ENCODE measurements at places on chromosomes 12 and 14.

DNA sequence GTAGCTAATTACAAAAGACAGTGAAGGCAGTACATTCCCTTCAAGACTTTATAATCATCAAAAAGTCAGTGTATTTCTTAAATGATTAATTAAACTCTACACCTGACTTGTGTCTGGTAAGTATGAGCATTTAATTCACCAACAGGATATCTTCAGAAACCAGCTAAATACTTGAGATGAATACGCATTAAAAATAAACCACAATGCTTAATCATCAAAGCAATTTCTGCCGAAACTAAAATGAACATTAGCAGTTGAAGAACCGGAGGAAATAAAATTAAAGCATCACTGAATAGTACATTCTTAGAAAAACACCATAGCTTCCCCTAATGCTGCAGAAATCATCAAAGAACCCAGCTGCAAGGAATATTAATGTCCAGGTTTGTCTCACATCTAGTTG lies 32.7 kb downstream of the SLC25A21 start:
- DNase-seq, result no peak

DNA sequence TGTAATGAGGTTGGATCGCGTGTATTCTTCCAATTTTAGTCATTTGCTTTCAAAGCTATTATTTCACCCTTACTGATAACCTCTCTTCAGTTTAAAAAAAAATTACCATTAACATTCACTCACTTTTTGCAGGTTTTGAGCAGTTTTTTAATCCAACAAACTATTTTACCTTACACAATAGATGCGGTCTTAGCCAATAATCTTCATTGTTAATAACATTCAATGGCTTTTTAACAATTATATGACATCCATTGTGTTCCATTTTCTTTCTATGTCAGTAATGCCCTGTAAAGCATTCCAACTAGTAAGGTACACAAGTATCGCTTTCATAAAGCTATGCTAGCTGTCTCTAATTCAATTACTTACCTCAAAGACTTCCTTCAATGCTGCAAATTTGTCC lies 18.9 kb upstream of the OTX2 start:
- no peak for DNase-seq

DNA sequence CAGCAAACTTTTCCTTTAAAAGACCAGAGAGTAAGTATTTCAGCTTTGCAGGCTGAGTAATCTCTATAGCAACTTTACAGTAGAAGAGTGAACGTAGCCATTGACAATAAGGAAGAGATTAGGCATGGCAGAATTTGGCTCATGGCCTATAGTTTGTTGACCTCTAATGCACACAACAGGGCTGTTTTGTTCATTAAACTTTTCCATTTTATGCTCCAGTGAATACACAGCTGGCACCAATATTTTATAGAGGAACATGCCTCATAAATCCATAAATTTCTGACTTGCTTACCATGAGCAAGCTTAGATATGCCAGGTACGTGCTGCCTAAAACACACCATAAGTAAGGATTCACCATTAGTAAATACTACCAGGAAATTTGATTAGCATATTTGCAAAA lies 609.0 kb upstream of the STXBP6 start:
- DNase-seq, result no peak

DNA sequence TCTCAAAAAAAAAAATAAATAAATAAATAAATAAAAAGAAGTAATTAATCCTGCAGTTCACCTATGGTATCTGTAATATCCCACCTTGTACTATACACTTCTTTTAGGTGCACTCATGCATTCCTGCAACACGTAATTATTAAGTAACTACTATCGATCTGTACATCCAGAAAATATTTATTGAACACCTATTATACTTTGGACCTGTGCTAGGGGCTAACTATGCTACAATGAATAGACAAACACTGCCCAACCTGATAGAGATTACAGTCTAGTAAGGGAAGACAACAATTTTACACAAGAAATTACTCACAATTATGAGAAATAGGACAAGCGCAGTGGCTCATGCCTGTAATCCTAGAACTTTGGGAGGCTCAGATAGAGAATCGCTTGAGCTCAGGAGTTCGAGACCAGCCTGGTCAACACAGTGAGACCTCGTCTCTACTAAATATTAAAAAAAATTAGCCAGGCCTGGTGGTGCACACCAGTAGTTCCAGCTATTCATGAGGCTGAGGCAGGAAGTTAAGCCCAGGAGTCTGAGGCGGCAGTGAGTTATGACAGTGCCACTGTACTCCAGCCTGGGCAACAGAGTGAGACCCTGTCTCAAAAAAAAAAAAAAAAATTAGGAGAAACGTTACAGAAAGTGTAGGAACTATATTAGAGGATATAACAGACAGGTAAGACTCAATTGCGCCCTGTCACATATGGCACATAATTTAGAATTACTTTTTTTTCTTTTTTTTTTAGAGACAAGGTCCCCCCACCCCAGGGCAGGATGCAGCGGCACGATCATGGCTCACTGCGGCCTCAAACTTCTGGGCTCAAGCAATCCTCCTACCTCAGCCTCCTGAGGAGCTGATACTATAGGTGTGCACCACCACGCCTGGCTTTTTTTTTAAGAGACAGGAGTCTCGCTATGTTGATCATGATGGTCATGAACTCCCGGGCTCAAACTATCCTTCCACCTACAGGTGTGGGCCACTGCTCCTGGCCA lies 1.2 kb downstream of the NRDE2 start:
- no peak for DNase-seq

- peak; percentile 57 for DNase-seq
Observed at GRCh38 chr14:99389174-99389826, 91.4 kb downstream of the SETD3 start.

DNA sequence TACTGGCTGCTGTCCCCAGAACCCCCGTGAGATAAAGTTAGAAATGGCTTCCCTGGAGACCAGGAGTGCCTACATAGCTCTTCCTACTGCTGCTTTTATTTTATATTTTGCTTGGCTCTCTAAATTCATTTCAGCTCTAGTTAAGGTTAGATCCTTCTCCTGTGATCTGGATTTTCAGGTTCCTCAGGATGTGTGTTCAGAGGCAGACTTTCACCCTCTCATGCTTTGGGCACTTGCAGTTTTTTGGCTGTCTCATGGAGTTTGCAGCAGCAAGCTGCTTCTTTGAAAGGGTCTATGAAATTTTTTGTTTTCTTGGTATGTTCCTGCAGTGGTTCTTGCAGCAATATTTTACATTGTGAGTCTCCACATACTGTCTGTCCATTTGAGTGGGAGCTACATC lies 93.3 kb downstream of the ATP23 start:
- no peak for DNase-seq

DNA sequence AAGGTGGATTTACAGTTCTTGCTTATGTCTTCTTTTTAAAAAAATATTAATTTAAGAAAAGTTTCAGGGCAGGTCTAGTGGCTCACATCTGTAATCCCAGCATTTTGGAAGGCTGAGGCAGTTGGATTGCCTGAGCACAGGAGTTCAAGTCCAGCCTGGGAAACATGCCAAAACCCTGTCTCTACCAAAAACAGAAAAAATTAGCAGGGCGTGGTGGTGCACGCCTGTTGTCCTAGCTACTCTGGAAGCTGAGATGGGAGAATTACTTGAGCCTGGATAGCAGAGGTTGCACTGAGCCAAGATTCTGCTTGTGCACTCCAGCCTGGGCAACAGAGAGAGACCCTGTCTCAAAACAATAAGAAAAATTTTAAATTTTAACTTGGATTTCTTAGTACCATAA lies 5.4 kb upstream of the TAS2R46 start:
- DNase-seq, result peak; percentile 23

DNA sequence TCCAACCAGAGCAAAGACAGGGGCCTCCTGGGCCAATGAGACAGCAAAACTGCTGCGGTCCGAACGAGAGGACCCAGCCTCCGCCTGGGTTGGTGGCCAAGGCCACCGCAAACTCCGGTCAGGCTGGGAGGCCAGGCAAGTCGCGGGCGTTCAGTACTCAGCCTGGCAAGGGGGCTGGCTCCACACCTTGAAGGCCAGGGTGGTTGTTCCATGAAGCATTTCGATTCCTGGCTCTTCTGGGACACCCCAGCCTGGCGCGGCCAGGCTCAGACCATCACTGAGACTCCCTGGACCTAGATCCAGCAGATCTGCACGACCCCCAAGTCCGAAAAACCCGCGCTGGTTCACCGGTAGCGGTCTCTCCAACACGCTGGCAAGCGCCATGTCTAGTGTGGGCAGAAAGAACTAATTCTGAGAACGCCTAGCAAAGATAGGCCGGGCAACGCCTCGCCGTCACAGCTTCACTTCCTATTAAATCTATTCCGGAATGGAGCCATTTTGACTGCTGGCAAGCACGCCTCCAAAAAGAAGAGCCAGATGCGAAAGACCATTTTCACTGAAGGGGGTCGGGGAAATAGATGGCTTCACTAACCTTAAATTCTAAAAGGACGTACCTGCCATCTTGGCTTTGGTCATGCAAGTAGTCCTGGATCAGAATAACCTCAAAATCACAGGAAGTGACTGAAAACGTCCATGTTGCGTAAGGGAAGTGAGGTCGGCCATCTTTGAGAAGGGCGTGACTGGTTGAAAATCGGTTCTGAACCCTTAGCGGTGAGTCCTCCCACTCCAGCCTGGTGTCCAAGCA lies at the start of gene PSMB5:
Gene PSMB5, minus strand, starts transcription at position 403 of the 805 bp plus-strand sequence. Its CDS starts 19 bp downstream, at position 384.
- peak; percentile 98 for DNase-seq

GRCh38 chr12:8648576-8649205 lies 13.9 kb downstream of the MFAP5 start:
- no peak for DNase-seq

DNA sequence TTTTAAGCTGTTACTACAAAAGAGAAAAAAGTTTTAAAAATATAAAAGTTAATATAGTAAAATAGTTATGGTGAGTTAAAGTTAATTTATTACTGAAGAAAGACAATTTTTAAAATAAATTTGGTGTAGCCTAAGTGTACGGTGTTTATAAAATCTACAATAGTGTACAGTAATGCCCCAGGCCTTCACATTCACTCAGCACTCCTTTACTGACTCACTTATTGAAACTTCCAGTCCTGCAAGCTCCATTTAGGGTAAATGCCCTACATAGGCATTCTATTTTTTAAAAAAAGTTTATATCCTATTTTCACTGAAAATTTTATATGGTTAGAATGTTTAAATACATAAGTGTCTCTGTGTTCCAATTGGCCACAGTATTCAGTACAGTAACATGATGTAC lies 769.5 kb upstream of the NOVA1 start:
- DNase-seq, result no peak

DNA sequence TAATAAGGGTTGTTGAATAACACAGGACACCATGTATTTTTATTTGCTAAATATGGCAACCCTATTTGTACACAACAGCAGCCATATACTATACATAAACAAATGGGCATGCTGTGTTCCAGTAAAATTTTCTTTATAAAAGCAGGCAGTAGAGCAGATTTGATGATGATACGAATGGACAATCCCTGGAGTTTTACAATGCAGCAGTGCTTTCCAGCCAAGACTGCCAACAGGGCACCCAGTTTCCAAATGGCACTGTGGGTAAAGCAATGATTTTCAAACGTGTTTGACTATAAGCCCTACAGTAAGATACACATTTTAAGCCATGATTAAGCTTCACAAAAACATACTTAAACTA lies 282.7 kb downstream of the NUAK1 start:
- no peak for DNase-seq

GRCh38 chr14:68881396-68881795 lies 88.5 kb upstream of the ZFP36L1 start:
- DNase-seq, result no peak

DNA sequence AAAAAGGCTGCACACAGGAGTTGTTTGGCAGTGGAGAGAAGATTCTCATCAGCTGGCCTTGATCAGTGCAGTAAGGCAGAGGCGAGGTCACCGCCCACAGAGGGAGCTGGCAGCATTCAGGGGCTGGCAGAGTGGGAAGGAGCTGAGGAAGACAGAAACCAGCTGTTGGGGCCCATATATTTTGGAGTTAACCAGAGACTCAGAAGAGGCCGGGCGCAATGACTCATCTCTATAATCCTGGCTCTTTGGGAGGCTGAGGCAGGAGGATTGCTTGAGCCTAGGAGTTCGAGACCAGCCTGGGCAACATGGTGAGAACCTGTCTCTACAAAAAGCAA lies 17.7 kb downstream of the SMCO2 start:
- DNase-seq, result peak; percentile 80

- DNase-seq, result peak; percentile 89
Observed at GRCh38 chr12:25553098-25553497, at the start of gene LMNTD1. TSS of gene LMNTD1 (minus strand) at chr12:25553283. CDS start at chr12:25552959, 324 bp downstream.

GRCh38 chr12:131378861-131379665 lies 331.8 kb upstream of the SFSWAP start:
- no peak for DNase-seq

DNA sequence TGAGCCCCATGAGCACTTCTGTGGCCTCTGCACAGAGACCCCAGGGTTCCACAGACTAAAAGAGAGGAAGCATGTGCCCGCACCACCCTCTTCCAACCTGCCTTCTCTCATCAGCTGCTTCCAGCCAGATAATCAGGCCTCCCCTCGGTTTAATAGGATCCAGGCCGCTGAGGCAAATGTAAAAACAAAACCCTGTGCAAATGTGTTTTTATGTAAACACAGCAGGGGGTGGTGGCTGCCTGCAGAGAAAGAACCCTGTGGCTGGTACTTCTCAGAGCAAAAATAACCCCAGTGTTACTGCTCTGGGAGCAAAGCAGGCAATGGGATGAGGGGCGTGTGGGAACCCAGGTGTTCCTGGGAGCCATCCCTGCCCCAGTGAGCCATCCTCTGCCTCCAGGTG lies 46.2 kb downstream of the WSCD2 start:
- DNase-seq, result no peak

- DNase-seq, result no peak
Observed at GRCh38 chr12:51021694-51022093, 4.5 kb downstream of the SLC11A2 start.

DNA sequence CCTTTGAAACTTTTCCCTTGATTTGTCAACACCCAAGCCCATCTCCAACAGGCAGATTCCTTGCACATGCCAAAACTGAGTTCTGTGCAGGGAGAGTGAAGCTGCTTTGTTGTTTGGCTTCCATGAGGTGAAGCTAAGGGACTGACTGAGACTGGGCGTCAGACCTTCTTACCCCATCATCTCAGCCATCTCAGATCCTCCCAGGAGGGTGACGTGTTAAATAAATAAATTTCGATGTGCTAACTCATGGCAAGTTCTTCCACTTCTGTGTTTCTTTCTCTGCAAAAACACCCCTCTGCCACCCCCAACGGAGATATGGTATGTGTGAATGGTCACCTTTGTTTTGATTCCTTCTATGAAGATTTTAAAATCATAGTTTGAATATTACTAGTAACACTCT lies 17.8 kb downstream of the UTP20 start:
- no peak for DNase-seq

DNA sequence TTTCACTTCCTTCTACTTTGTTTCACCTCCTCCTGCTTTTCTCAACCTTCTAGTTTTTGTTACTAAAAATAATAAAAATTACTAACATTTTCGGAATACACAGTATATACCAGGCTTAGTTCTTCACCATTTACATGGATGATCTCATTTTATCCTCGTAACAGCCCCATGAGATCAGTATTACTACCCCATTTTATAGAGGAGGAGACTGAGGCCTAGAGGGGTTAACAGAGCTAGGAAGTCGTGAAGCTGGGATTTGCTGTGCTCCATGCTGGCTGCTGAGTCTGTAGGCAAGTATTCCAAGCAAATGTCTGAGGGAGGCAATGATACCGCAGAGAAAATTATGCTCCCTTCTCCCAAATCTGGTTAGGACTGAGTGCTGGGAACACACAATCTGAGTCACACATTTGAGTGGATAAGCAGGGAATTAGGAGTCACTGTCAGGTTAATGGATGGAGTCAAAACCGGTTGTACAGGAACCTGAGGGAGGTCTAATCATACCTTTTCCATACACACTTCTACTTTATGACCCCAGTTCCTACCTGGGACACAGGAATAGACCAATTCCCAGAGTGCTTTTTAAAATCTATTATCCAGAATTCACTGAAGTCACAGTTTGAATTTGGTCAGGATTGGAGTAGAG lies 51.1 kb downstream of the ZFYVE26 start:
- DNase-seq, result no peak

All from GM23248 (cell line).